ENCODE measurements at places on chromosomes 11 and 22.

DNA sequence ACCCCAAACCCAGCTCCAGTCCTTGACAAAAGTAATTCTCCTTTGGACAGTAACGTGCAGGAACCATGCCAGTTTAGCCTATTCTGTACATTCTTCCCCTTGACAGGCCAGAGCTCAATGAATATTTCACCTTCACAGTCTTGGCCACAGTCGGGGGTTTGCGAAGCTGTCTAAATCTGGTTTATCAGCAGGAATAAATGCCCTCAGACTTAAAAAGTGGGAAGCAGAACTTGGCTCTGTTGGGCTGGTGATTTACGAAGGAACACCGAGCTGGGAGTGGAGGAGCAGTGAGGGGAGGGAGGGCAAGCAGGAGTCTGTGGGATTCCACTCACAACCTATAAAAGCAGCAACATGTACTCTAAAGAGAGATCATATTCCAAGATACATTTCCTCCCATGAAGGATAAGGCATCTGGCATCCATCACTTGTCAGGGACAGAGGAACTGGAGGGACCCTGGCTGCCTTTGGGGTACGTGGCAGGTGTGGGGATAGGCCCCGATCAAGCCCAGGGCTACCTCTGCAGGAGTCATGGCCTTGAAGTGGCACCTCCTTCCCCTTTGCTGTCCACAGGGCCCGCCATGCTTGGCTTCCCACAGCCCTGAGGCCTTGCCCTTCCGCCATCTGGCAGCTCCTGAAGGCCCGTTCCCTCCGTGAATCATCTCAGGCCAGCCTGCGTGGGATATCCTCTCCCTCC lies 154.3 kb downstream of the ADAMTS15 start:
- DNase-seq = no peak

DNA sequence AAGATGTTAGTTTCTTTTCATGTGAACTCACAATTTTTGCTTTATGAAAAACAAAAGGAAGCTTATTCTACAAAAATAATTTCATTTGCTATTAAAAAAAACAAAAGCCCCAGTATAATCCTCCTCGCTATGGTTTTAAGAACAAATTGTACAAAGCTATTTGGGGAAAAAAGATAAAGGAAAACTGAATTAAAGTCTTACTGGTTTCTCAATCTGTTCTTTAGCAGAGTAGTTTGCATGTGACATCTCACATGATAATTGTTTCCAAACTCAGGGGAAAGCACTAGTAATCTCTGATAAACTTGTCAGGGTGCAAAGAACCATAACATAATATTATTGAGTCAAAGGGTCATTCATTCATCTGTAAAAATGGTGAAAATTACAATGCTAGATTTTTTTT lies 2.9 kb upstream of the DDI1 start:
- DNase-seq = no peak

DNA sequence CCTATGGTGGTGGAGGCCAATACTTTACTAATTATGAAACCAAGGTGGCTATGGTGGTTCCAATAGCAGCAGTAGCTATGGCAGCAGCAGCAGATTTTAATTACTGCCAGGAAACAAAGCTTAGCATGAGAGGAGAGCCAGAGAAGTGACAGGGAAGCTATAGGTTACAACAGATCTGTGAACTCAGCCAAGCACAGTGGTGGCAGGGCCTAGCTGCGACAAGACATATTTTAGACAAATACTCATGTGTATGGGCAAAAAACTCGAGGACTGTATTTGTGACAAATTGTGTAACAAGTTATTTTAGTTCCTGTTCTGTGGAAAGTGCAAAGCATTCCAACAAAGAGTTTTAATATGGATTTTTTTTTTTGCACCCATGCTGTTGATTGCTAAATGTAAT lies 42.6 kb downstream of the PGM2L1 start:
- DNase-seq = no peak

GRCh38 chr22:23380230-23380573 lies 199.9 kb downstream of the IGLL1 start:
- no peak for DNase-seq

DNA sequence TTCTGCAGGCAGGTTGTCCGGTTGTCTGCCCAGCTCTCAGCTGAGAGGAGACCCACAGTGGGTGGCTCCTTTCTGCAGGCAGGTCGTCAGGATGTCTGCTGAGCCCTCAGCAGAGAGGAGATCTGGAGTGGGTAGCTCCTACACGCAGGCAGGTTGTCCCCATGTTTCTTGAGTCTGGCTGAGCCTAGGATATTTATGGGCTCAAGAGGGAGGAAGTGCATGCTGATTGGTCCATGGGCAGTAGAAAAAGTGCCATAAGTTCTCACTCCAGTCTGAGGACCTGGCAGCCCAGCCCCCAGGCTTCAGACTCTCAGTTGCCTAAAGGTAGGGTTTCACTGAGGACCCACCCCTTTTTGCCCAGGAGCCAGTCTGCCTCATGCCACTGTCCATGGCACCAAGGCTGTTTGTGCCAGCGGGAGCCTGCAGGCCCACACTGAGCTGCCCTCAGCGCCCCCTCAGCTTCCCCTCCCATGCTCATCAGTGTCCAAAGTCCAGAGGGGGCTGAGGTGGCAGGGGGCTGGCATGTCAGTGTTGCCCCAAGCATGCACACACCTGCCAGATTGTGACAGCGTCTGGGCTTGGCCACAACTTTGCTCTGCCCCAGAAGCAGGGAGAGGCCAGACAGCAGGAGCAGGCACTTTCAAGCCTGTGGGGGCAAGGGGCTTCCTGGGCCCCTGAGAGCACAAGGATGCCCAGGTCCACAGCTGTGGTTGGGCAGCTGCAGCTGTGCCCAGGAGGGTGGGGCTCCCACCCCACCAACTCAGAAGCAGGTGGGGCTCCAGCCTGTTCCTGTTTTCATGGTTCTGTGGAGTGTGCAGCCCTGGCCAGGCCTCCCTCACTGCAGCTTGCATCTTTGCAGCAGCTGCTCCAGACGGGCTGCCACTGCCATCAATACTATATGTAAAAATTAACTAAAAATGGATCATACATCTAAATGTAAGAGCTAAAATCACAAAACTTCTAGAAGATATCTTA lies 3.8 kb upstream of the RNF141 start:
- DNase-seq = no peak

GRCh38 chr11:102528618-102529017 lies 1.9 kb downstream of the MMP7 start:
- DNase-seq = no peak

DNA sequence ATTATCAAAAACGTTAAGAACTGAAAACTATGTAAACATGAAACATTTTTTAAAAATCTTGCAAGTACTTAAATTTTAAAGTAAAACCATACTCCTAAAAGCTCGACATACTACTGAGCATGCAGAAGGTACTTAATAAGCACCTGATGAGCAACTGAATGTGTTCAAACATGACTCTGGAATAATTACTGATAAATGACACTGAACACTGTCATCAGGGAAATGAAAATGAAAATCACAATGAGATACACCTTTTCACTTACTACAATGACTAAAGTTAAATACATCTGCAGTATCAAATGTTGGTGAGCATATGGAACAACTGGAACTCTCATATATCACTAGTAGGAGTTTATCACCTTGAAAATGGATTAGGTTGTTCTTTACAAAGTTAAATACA lies 65.2 kb downstream of the PICALM start:
- DNase-seq = no peak

GRCh38 chr11:72617080-72617762 lies 57.0 kb downstream of the PDE2A start:
- DNase-seq = peak; percentile 53

- DNase-seq = no peak
Measured at GRCh38 chr11:72576243-72576595, 98.0 kb downstream of the PDE2A start.

GRCh38 chr11:62559204-62559603 lies 12.6 kb upstream of the AHNAK start:
- no peak for DNase-seq

GRCh38 chr22:48431014-48431413 lies 1396.7 kb downstream of the BRD1 start:
- no peak for DNase-seq

- DNase-seq = no peak
Measured at GRCh38 chr11:75589933-75590332, 27.9 kb downstream of the SERPINH1 start.

GRCh38 chr11:73284106-73284505 lies 12.0 kb downstream of the P2RY6 start:
- no peak for DNase-seq

DNA sequence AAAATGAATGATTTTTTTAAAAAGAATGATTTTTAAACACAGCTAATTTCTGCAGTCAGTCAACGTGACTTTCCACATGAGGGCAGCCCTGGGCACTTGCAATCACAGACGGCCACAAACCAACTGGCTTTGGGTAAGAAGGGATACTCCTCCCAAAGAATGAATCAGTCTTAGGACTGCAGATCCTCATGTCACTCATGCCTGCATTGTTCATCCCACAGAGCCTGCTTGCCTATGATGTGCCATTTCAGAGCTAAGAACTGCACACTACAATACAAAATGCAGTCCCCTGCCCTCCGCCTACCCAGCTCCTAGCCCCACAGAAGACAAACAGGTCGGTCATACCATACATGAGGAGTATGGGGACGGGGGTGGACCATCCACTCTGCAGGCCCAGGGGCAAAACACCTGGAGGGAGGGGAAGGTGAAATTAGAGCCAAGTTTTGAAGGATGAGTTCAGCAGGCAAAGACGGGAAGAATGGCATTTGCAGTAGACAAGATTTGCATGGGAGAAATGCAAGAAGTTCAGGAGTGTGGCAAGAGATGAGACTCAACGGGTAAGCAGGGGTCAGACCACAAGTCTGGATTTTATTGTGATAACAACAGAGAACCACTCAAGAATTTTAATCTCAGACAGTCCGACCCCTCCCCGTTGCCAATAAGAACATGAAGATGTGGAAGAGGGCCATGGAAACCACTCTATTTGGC lies 24.7 kb downstream of the PACSIN2 start:
- no peak for DNase-seq

GRCh38 chr11:129115652-129116586 lies 76.2 kb downstream of the ARHGAP32 start:
- DNase-seq = no peak

GRCh38 chr11:70470127-70470526 lies 71.8 kb downstream of the CTTN start:
- peak; percentile 43 for DNase-seq

DNA sequence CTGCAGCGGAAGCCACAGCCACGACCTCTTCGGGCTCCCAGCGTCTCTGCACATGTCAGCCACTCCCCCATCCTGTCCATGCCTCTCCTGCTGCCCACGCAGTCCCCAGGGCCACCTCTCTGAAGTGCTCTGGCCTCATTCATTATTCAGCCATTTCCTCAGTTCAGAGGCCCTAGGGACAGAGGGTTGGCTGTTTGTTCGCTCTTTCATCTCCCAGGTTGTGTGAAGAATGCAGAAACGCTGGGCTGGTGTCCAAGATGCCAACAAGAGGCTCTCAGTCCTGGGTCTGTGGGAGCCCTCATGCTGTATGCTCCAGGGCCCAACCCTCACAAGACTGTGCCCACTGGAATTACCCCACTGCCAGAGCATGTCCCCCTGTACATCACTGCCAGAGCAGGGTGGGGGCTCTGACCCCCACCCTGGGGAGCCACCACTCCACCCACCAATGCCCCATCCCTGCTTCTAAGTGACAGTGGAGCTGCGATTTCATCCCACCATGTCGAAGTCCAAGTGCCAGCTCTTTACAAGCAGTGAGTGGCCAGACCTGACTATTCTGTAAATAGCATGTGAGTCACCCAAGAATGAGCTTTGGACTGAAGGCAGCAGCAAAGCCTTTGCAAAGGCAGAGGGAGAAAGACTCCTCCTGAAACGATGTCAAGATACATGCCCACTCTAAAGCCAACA lies 209.6 kb downstream of the BUD13 start:
- DNase-seq = no peak

- no peak for DNase-seq
Measured at GRCh38 chr22:49676783-49677494, 150.7 kb downstream of the BRD1 start.

Data from NCI-H2171 (cell line).